Thymus (tissue), 14 donors: ENCODE measurements at places on chromosomes 7 and 10.

GRCh38 chr10:97078261-97078937 lies 107.4 kb downstream of the SLIT1 start:
- DNase-seq: no peak

DNA sequence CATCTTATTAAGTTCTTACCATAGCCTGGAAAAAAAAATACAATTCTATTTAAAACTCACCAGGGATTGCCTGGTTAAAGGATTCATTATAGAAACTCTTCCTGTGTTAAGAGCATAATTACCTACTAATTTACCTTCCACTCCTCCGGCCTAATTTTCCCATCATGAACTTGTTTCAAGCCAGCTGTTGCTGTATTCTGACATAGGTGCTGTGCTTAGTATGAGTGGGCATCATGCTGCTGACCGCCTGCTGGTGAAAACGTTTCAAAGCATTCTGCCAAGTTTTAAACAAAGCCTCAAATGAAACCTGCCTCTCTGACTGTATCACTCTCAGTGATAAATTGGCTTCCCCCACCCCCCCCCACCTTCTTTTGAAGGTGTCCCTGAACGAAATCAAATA lies 47.8 kb upstream of the KCNMA1 start:
- no peak for DNase-seq

DNA sequence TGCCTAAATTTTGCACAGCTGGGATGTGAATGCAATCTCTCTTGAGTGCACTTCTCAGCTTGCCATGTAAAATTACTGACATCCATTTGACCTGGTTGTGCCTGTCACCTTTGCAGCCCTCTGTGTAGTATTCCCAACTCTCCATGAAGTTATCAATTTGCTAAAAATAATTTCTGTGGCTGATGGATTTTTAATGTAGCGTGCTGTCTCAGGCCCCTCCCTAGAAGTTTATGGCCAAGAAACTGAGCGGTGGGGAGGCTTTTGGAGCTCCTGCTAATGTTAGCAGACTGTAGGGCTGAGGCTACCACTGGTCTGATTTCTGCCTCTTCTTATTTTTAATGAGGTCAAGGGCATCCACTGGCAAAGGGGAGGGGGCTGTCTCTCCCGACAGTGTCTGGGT lies 577.0 kb upstream of the DPP6 start:
- DNase-seq: no peak

DNA sequence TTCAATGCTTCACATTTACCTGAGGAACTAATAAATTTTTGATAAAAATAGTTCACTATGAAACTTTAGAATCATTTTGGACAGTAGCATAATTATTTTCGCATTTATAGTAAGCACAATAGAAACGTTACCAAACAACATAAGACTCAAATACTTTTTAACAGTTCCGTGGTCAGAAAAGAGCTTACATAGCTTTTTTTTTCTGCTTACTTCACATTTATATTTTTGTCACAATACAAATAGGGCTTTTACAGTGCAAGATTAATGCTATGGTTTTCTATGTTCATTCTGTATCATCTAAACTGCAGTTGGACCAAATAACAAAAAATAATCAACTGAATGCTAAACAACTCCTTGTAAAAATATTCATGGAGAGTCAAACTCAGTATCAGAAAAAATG lies 26.5 kb upstream of the RHOBTB1 start:
- DNase-seq: no peak
